ENCODE measurements at places on chromosomes 1 and 21.

DNA sequence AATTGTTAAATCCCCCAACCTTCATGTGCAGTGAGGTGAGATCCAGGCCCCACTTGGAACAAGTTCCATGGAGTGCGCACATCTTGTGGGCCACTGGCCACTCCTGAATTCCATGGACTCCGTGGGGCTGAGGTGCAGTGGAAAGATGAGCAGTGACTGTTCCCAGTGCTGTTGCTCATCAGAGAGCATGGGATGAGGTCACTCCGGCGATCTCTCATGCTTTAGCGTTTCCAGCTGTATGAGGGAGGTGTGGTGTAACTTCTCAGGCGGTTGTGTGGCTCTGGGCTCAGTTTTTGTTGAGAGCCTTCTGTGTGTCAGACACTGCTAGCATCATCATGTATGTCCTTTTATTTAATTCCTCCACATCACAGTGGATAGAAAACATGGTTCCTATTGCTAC, 96.2 kb downstream of the GALNT2 start:
- no peak for DNase-seq

DNA sequence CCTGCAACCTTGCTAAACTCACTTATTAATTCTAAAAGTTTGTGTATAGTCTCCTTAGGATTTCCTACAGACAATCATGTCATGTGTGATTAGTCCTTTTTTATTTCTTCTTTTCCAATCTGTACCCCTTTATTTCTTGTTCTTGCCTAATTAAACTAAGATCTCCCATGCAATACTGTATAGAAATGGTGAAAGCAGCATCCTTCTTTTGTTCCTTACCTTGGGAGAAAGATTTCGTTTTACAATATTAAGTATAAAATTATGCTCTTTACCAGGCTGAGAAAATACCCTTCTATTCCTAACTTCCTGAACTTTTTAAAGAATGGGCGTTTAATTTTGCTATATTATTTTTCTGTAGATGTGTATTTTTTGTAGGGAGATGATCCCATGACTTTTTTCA, 7.6 kb upstream of the COL18A1 start:
- no peak for DNase-seq

DNA sequence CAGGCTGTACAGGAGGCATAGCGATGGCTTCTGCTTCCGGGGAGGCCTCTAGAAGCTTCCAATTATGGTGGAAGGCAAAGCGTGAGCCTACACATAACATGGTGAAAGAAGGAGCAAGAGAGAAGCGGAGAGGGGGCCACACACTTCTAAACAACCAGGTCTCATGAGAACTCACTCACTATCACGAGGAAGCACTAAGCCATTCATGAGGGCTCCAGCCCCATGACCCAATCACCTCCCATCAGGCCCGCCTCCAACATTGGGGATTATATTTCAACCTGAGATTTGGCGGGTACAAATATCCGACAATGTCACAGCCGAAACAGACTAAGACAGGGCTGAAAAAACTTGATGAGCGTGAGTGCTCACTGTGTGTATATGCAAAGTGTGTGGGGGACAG, 89.3 kb upstream of the CNIH3 start:
- no peak for DNase-seq

- no peak for DNase-seq
Observed at GRCh38 chr1:97505289-97505688, 415.5 kb downstream of the DPYD start.

- DNase-seq = peak; percentile 51
Observed at GRCh38 chr1:229430761-229431283, 3.1 kb downstream of the ACTA1 start.

GRCh38 chr1:63046539-63046938, 262.6 kb downstream of the ATG4C start:
- no peak for DNase-seq

DNA sequence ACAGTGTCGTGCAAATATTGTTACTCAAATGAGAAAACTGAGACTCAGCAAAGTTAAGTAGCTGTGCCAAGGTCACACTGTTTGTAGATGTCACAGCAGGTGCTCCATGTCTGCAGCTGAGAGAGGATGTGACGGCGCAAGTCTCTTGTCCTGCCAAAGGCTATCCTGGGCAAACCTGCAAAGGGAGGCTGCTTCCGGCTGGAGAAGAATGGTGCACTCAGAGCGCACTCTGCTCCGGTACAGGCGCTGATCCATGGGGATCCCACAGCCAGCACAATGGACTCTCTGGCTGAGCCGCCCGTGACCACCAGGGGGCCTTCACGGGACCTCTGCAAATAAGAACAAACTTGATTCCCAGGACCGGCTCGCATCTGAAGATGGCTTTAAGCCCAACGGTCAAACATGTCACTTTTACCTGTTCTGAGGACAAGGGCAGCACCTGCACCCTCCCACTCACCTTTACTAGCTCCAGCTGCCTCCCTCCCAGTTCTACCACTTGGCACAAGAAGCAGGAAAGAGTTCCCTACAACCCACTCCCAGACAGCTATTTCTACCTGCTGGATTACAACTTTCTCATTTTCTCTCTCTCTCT, 21.9 kb downstream of the RD3 start:
- DNase-seq = peak; percentile 84

- no peak for DNase-seq
Observed at GRCh38 chr1:246280551-246280950, 226.5 kb downstream of the SMYD3 start.

GRCh38 chr1:36475910-36476604, 6.7 kb downstream of the CSF3R start:
- no peak for DNase-seq

DNA sequence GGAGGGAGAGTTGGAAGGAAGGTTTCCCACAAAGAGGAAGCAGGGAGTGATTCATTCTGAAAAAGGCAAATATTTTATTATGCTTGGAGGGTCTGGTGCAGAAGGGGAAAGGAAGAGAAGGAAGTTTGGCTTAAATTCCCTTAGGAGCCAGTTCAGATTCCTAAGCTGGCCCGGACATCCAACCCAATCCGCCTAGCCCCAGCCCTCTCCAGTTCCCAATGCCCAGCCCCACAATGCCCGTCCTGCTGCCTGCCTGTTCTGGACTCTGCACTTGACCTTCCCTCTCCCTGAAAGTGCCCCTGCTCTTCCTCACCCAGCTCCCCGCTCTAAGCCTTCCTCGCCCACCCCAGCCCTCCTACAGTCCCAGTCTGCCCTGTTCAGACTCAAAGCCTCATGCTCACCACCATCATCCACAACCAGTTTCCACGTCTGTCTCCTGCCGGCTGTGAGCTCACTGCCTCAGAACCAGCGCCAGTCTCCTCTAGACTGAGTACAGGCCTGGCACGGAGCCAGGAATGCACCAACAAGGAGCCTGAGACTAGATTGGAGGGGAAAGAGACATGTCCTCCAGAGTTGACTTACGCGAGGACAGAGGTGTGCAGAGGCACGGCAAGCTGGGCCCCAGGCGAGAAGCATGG, 18.9 kb downstream of the CAPN2 start:
- DNase-seq = no peak

GRCh38 chr1:163202833-163203451, at the start of gene RGS5:
RGS5 (minus strand) TSS chr1:163202916; CDS start chr1:163202835, 81 bp downstream.
- peak; percentile 2 for DNase-seq

- no peak for DNase-seq
Observed at GRCh38 chr1:34684266-34684665, 70.6 kb upstream of the GJB5 start.

DNA sequence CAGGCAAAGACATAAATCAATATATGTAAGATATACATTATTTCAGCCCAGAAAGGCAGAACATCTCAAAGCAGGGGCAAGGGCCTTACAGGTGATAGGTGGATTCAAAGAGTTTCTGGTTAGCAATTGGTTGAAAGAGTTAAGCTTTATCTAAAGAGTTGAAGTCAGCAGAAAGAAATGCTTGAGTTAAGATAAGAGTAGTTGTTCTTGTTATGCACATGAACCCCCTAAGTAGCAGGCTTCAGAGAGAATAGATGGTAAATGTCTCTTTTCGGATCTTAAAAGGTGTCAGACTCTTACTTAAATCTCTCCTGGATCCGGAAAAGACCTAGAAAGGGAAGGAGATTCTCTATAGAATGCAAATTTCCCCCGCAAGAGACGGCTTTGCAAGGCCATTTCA, 8.3 kb upstream of the ZBTB40 start:
- no peak for DNase-seq

DNA sequence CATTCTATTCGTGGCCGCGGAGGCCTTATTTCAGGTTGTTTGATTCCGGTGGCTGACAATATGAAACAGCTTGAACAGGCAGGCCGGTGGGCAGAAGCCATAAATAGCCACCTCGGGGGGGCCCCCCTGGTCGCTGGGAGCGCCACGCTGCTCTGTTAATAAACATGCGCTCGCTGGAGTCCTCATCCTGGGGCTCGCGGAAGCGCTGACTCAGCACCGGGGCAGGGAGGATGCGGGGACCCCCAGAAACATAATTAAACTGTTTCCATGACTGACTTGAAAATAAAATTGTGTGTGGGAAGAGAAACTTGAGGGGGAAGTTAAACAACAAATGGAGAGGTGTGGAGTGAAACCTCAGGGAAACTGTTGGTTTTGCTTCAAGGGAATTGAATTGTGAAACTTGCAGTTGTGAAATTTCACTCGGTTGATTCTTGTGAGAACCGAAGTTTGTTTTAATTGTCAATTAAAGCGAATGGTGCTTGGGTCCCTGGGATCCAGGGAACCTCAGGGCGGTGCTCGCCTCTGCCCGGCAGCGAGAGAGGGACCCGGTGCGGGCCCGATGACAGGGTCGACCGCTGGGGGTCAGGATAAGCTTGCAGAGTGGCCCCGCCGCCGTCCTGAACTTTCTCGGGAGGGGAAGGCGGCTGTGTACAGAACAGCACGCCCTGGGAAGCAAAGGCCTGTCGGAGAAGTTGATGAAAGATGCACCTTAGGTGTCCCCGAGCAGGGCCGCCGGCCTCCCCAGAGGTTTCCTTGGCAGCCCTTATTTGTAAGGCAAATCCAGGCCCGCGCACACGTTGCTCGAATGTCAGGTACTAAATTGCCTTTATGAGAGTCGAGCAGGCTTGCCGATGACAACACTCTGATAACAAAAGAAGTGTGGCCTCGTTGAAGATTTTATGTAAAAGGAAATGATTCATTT, 176.9 kb upstream of the LMO4 start:
- DNase-seq = peak; percentile 78

DNA sequence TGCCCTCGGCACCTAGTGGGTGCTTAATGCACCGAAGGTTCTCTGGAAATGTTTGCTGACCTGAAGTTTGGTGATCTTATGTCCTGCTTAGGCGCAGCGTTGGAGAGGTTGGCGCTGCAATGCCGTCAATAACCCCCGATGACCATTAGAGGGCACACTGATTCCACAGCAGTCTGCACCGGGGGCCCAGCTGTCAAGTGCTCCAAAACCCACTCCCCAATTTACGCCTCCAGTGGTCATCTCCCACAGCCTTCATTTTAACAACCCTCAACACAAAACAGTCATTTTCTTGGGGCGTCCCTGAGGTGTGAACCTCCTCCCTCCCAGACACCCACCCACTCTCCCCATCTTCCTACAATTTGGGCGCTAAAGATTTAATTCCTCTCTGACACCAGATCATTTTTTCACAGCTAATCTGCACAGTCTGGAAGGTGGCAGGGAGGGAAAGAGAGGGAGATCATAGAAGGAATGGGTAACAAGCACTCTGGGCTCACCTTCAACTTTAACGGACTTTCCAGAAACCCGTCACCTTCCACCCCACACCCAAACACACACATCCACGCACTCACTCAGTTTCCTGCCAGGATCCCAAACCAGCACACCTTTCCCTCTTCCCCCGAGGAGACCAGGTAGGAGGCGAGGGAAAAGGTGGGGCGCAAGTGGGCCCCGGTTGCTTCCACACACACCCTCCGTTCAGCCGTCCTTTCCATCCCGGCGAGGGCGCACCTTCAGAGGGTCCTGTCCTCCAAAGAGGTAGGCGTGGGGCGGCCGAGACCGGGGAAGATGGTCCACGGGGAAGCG, 570 bp upstream of the NPR1 start:
- peak; percentile 80 for DNase-seq

DNA sequence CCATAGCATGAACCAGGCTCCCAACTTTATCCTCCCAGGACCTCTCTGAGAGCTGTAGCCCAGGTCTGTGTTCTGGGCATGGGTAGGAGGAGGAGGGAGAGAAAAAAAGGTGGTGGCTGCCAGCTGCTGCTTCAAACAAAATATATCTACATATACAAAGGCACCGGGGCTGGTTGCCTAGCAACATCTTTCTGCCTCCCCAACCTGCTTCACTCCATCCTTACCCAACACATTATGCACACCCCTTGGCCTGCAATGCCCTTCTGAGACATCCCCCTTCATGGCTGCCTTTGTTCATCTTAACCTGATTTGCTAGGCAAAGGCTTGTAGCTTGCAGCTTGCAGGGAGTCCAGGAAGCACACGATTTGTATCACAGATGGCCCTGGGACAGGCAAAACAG, 27.2 kb upstream of the ATP1A1 start:
- no peak for DNase-seq

DNA sequence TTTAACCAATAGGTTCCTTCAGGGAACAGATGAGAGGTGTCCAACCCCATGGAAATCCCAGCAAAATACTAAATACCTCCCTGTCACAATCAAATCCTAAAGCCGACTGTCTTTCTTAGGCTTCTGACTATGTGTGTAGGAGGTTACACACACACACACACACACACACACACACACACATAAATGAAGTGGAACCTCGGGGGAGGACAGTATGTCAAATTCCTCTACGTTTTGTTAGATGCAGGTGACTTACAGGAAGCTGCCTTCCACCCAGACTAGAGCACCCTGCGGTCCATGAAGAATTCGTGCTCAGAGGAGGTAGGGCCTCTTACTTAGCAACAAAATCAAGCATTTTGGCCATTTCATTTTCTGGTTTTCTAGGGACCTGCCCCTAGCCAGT, 16.4 kb downstream of the RSPH1 start:
- DNase-seq = no peak

DNA sequence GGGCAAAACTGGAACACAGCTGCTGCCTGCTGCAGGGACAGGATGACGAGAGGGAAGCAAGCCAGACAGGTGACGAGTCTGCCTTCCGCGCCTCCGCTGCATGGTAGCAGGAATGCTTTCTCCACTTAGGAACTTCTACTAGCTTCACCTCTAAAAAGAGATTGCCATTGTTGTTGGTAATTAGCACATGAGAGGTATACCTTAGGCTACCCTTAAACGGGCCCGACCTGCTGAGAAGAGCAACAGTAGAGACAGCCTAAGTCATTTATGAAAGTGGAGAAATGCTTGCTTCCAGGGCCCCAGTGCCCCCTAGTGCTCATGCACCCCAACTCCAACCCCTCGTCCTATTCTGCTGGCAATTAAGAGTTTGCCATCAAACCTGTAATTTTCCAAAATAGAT, 96.9 kb upstream of the AKT3 start:
- no peak for DNase-seq

- DNase-seq = no peak
Observed at GRCh38 chr1:103171041-103171590, 62.8 kb upstream of the COL11A1 start.

DNA sequence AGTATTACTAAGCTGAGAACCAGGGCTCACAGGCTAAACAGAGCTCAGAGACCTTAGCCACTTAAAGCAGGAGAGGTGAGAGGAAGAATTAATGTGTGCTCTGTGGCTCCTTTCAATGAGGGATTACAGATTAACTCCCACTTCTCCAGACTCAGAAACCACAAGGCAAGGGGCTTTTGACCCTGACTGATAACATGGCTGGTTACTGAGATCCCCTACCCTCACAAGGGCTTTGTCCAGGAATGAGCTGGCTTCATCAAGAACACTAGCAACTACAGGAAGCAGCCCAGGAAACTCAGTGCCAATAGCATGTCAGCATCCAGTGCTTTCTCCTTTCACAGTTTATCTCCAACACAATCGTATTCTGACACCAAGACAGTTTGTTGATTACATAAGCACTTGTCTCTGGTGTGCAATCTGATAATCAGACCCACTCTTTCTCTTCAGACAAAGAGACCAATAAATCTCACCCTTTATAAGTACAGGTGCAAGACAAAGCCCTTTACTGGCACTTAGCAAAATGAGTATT, 38.8 kb downstream of the ERI3 start:
- DNase-seq = no peak
